Muscle of back (tissue), 13 donors: ENCODE measurements at places on chromosomes 2 and 18. TPM values are rescaled to one million over a fixed set of nuclear protein-coding genes. Genes with fewer than 3 reads are reported as not detected.

The RIT2 gene
- polyA plus RNA-seq = not detected

The RMDN2 gene
- polyA plus RNA-seq = 5.0 TPM

The CAPN13 gene
- polyA plus RNA-seq = not detected

The KRTCAP3 gene
- 2.9 TPM for polyA plus RNA-seq

The CFC1 gene
- not detected for polyA plus RNA-seq

The CNGA3 gene
- 0.60 TPM for polyA plus RNA-seq

The LYG2 gene
- not detected for polyA plus RNA-seq

The MZT2B gene
- polyA plus RNA-seq = 80.6 TPM

The IL36B gene
- not detected for polyA plus RNA-seq

DNA sequence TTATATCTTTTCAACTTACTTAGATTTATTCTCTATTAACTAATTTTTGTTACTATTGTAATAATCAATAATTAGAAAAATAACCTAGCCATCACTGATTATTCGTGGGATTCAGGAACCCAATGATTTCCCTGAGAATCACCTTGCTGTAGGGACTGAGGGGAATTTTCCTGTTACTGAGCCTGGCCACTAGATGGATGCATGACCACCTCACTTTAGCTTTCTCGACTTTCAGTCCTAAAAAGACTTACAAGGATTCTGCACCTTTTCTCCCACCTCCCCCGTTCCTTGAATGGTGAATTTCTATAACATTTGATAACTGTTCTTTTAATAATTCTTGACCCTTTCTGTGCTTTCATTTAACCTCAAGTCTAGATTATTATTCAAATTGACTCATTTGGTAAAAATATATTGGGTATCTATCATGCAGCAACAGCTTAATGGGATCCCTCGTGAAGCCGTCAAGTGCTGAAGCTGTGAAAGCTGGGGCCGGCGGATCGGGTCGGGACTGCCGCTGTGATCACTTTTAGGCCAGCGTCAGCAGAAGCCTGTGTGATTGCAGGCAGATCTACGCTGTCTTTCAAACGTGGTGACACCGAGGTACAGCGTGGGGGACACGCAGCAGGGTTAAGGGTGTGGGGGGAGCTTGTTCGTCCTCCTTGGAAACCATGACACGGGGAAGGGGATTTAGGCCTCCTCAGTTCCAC, 38.8 kb upstream of the TMEM18 start:
- no peak for DNase-seq

- DNase-seq = peak; percentile 16
Measured at GRCh38 chr18:61901323-61901986, 8.6 kb upstream of the RNF152 start.

- DNase-seq = no peak
Measured at GRCh38 chr2:8502316-8502715, 179.5 kb upstream of the ID2 start.

GRCh38 chr2:101717071-101717845, 19.8 kb downstream of the MAP4K4 start:
- DNase-seq = no peak

DNA sequence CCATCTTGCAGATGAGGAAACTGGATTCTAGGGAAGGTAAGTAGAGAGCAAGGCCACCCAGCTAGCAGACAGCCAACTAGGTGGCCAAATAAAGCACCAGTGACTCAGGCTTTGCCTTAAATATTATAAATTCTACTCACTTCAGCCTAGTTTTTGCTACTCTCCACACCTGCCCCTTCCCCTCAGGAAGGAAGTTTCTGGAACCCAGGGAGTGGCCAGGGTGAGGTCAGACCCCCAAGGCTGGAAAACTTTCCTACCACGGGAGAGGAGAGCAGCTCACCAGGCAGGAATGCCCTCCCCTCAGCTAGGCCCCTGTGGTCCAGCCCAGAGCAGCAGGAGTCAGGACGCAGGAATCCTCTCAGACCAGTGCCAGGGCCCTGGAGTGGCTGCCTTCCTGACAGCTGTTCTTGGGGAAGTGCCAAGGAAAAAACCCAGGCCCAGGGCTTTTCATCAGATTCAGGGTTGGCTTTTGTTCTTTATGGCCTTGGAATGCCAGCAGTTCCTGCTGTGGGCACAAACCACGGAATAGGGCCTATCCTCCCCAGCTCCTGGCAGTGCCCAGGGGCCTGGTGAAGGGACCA, 5.1 kb upstream of the PAX8 start:
- DNase-seq = peak; percentile 43

- DNase-seq = no peak
Measured at GRCh38 chr2:200406379-200406778, 99.9 kb downstream of the SPATS2L start.

DNA sequence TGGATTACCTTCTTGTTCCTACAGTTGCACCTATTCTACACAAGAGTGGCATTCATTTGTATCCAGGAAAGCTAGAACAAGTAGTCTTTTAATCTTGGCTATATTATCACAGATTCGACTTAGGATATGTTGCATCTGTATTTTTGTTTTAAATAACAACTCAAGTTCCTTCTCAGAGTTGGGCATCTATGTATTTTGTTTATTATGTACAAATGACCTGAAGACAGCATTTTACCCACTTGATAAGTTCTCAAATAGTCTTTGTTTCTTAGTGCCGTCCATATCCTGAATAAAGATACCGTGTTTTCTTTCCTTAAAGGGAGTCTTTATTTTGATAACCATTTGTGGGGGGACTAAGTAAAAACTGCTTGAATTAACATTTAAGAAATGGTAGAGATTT, 2.9 kb downstream of the ITPRID2 start:
- DNase-seq = no peak

GRCh38 chr2:176483901-176484568, 214.8 kb downstream of the MTX2 start:
- no peak for DNase-seq

DNA sequence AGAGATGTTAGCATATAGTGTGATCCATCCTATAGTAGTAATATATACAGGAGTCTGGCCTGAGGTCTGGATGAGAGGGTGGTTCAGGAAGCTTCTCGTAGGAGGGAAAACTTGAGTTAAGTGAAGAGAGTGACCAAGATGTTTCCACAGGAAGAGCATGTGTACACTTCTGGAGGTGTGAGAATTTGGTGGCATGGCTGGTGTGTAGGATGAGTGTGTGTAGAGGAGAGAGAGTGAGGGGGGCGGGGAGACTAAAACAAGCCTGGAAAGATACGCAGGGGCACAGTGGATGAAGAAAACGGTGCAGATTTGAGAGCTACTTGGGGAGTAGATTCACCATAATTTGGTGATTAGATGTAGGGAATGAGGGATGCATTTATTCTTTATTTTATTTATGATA, 43.5 kb upstream of the CTLA4 start:
- DNase-seq = no peak

GRCh38 chr2:159160954-159161353, 125.5 kb downstream of the WDSUB1 start:
- no peak for DNase-seq

GRCh38 chr18:3062798-3063680, 50.1 kb upstream of the LPIN2 start:
- peak; percentile 79 for DNase-seq

DNA sequence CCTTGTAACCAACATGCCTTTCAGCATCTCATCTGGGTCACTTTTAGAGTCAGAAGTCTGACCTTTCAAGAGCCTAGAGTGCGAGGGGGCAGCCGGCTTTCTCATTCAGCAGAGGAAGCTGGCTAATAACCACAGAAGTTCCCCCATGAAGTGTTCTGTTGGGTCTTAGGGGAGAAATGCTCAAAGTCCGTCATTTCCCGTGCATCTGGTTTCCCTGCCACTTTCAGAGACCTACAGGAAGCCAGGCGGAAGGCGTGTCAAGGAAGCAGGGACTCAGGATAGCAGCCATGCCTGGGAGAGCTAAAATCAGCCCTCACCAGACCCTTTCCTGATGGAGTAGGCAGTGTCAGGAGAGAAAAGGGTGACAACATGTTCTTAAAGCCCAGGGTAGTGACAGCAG, 301.8 kb upstream of the ID2 start:
- no peak for DNase-seq

GRCh38 chr2:40592218-40592617, 140.3 kb upstream of the SLC8A1 start:
- no peak for DNase-seq

DNA sequence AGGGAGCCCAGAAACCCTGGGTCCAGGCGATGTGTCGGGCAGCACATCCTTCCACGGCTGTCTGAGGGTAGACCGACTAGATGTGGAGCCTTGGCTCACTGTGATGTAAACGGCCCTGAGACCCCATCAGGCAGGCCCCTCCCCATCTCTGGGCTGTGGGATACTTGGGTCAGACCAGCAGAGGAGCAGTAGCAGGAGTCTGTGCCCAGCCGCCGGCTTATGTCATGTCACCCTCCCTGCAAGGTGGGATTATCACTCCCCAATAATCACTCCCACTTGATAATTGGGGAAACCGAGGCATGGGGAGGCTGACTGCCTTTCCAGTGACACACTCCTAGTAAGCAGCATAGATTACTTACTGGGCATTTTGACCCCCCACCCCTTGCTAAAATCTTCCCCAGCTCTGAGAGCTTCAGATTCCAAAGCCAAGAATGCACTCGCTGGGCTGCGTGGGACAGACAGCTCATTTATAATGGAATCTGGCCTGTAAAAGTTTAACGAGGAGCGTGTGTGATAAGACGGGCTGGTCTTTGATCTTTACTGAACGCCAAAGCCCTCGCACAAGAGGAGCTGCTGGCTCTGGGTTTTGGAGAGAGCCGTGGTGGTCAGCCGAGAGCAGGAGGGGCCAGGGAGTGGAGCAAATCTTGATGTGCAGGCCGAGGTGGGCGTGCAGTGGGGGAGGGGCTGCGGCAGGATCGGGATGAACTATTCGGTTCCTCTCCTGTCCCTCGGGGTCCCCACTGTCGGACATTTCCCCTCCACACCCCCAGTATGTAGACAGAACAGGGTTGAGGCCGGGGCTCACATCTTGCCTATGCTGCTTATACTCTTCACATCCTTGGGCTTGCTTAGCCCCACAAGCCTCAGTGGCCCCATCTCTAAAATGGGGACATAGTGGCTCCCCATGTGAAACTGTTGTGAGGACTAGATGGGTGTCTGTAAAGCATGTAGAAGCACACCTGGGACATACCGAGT, 200.0 kb downstream of the GLI2 start:
- DNase-seq = peak; percentile 51

DNA sequence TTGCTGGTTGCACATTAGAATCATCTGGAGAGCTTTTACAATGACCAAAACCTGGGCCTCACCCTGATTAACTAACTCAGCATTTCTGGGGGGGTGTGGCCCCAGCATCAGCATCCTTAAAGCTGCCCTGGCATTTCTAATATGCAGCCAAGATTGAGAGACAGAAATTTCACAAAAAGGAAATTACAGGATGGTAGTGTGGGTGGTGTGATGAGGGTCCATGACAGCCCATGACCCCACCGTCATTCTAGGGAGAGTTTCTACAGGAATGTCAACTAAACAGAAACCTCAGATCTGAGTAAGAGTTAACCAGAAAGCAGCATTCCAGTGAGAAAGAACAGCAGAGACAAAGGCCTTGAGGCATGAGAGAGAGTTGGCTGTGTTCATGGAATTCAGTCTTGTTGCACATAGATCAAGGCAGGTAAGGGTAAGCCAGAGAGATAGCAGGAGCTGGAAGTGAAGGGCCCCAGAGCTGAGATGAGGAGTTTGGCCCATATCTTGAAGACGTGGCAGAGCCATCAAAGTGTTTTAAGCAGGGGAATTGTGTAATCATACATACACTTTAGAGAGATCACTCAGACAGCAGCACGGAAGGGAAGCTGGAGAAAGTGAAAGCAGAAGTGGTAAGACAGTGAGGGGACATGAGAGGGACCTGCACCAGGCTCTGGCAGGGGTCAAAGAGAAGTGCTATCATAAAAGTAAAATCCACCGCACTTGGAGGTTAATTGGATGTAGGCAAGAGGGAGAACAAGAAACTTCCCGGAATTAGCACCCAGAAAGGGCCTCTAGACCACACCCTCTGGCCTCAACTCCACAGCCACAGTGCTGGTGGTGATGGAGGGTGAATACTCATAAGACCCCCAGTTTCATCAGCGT, 7.8 kb upstream of the TRABD2A start:
- peak; percentile 77 for DNase-seq

DNA sequence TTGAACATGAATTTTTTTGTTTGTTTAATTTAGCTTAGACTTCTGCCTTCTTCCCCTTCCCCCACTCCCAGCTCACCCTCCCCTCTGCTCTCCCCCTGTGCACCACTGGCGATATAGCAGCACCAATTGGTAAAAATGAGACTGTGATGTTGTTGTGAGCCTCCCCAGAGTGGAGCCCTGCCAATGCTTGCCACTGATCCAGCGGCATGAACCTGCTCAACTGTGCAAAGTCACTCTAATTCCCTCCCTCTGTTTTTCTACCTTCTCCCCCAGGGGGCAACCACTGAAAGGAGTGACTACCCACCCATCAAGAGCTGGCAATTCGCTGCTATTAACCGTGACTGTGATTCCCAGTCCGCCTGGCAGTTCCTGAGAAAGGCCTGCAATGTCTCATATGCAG, 30.2 kb downstream of the KLHL14 start:
- DNase-seq = no peak

DNA sequence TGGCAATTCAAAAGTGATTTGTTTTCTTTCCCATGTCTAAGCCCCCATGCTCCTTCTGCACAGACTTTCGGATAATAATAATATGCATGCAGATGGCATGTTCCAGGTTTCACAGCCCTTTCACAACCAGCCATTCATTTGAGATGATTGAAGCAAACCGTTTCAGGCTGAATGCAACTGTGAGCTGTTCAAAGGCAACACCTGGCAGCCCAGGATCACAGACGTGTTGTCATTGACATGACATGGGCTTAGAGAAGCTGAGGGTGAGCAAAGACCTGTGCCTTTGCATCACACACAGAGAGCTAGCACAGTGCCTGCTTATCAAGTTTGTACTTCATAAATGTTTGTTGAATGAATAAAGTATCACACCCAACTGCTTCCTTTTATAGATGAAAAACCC, 12.4 kb upstream of the ERMN start:
- DNase-seq = no peak

- peak; percentile 30 for DNase-seq
Measured at GRCh38 chr2:175366815-175367214, 185.3 kb upstream of the ATP5MC3 start.

DNA sequence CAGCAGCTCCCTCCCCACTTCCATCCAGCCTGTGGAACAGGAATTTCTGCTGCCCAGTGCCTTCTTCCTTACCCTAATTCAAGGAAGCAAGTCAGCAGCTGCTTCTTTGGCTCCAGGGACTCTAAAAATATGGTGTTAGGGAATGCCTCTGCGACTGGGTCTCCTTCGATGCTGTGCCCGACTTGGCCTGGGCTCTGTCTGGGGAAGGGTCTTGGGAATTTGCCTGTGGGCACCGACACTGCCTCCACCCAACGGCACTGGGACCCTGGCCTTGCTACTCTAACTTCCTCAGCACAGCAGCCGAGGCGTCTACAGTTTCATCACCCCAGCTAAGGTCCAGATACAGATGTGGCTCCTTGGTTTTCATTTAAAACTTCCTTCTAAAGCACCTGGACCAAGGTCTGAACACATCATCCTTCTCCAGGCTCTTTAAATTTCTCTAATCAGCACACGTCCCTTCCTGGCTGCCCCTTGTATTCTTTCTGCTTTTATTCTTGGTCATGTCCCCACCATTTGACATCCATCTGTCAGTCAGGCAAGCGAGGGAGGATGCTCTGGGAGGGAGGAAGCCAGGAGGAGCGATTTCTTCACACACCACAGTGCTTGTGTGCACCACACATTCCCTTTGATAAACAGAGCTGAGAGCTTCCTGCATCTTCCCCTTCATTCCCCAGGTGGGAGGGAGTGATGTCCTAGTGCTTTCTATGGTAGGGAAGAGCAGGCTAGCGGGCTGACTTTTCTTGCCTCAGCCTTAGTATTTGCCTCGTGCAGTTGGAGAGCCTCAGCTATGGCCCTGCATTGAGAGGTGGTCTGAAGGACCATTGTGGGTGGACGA, 6.8 kb downstream of the LBH start:
- DNase-seq = no peak
